Activated CD8-positive, alpha-beta memory T cell treated with anti-CD3 and anti-CD28 coated beads for 1 hour (primary cell): ENCODE measurements at places on chromosomes 7 and 10.

DNA sequence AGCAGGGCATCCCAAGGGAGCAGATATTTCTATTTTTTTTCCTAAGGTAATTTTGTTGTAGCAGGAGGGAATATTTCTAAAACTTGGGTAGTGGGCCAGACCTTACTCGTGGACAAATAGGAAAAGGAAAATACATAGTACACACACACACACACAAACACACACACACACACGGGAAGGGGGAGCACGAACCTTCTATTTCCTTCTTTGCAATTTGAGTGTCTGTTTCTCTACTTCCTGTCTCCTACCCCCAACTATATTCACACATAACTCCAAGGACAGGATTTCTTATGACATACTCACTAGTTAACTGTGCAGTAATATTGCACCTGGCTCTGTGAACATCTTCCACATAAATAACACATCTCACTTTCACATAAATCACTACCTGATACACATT lies 4.4 kb downstream of the LDB1 start:
- no peak for DNase-seq

- no peak for DNase-seq
Measured at GRCh38 chr10:791639-792038, 102.2 kb upstream of the DIP2C start.

DNA sequence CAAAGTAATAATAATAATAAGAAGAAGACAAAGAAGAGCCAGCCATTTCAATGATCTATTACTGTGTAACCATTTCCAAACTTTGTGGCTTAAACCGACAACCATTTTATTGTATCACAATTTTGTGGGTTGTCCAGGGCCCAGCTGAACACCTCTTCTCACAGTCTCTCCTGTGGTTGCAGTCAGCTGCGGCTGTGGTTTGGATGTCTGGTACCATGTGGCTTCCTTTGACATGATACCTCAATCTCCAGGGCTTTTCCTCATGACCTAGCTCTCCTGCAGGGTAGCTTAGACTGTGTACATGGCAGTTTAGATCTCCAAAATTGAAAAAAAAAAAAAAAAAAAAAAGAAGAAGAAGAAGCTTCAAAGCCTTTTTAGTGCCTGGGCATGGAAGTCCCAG lies 72.6 kb upstream of the NFKB2 start:
- DNase-seq, result no peak

DNA sequence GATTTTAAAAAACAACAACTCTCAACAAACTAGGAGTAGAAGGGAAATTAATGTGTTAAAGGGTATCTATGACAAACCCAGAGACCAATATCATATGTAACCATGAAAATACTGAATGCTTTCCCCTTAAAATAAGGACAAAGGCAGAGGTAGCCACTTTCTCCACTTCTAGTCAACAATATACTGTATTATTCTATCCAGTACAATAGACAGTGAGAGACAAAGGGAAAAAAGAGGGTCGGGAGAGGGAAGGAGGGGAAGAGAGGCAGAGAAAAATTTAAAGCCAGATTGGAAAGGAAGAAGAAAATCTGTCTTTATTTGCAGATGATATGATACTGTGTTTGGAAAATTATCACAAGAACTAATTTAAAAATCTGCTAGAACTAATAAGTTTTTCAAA lies 39.1 kb upstream of the WDFY4 start:
- DNase-seq, result no peak

- DNase-seq, result no peak
Measured at GRCh38 chr7:67983486-67983885, 986.9 kb downstream of the TYW1 start.

DNA sequence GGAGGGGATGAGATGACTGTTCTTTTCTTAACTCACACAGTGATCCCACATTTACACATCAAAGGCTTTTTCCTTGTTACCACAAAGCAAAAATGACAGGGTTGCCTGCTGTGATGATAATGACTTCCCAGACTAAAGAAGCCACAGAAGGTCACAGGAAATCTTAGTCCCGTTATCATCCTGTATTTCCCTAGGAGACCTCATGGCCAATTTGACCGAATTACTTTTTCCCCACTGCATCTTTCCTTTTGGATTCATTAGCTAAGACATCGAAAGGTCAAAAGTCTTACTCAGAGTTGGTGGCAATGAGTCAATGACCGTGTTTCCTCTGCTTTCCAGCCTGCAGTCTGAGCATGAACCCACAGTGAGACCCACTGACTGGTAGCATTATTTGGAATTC lies 130.1 kb upstream of the INHBA start:
- DNase-seq, result no peak

GRCh38 chr7:107162475-107162874 lies 6.3 kb upstream of the HBP1 start:
- no peak for DNase-seq

- no peak for DNase-seq
Measured at GRCh38 chr7:29177963-29178600, 16.5 kb upstream of the CHN2 start.

- DNase-seq, result no peak
Measured at GRCh38 chr7:14833707-14834106, 68.8 kb downstream of the DGKB start.

DNA sequence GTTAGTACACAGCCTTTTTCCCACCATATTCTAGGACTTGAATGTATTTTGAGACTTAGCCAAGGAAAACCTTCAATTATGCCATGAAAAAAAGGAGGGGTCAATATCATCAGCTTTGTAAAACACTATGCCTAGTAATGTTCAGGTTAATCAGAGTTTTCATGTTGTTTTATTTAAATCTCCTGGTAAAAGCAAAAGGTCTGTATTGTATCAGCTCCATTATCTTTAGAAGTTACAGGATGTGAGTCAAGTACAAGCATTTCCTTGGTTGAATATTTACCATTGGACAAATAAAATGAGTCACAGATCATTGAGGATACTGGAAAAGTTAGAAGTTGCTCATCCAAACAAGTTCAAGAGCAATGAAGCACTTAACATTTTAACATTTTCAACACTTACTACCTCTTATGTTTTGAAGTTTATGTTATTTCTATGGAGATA lies 89.9 kb upstream of the CAPZA2 start:
- DNase-seq, result no peak

DNA sequence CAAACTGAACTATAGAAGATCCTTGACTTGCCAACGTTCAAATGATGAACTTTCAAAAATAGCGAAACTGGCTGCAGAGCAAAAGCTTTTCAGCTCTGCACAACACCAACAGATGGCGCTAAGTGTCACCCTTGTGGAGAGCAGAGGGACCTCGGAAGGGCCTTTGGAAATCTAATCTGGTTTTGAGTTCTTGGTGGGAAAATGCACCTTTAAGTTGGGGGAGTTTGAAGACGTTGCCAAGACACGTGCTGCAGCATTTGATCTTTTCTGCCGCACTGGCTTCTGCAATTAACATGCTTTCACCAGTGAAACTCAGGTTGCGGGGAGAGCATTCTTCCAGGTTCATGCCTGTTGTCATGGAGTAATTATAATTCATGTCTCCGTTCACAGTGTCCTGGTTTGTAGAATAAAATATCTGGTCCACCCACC lies 26.3 kb upstream of the WDR11 start:
- no peak for DNase-seq
